Testis (tissue), 5 donors: ENCODE measurements at places on chromosomes 3 and 15. TPM values are rescaled to one million over a fixed set of nuclear protein-coding genes. Genes with fewer than 3 reads are reported as not detected.

The ALS2CL gene
- polyA plus RNA-seq: 4.4 TPM

The TIMMDC1 gene
- 109 TPM for polyA plus RNA-seq

The MESP2 gene
- polyA plus RNA-seq: 1.3 TPM

The LRRK1 gene
- 23.0 TPM for polyA plus RNA-seq

The CCDC13 gene
- polyA plus RNA-seq: 23.0 TPM

The LRRN1 gene
- 24.5 TPM for polyA plus RNA-seq

The GREM1 gene
- polyA plus RNA-seq: 1.4 TPM

The GOLGA8S gene
- 15.5 TPM for polyA plus RNA-seq
